SHP77 (cell line): ENCODE measurements at places on chromosomes 4 and X.

DNA sequence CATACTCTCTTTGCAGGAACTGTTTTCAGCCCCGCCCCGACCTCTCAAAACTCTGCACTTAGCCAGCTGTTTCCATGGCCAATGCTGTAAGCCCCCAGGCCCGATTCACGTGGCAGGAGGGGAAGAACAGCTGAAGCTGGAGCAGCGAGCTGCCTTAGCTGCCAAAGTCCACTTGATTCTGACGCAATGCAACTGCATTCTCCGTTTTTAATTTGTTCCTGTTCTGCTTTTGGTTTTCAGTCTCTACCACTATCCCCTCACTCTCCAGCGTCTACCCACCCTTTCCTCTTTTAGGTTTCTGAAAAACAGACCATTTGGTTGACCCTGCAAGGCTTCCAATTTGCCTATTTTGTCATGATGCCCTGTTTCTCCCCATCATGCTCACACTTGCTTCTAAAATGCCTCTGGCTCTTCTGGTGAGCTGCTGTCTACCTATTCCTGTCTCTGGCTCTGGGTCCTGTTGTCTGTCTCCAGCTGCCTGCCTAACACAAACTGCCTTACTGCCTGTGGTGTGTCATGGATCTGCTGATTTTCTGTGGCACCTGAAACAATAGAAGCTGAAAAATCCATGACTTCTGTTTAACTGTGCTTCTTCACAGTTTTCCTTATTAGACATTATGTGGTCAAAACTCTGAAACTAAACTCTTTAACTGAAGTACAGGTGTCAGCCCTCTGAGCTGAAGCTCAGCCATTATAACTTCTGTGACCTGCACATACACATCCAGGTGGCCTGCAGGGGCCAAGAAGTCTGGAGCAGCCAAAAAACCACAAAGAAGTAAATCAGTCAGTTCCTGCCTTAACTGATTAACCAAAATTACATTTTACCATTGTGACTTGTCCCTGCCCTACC lies 160.5 kb upstream of the AGTR2 start:
- no peak for DNase-seq

- DNase-seq: no peak
Measured at GRCh38 chr4:132809298-132810032, 339.6 kb upstream of the PCDH10 start.

GRCh38 chr4:71608678-71609071 lies 175.2 kb downstream of the GC start:
- DNase-seq: no peak

- no peak for DNase-seq
Measured at GRCh38 chr4:169337510-169337909, 66.8 kb upstream of the SH3RF1 start.
